ENCODE measurements at places on chromosomes 16 and 17. TPM values are rescaled to one million over a fixed set of nuclear protein-coding genes. Genes with fewer than 3 reads are reported as not detected.

The SCNN1B gene
- 0.14 TPM for total RNA-seq

The ST6GALNAC1 gene
- 3.2 TPM for total RNA-seq

The MYL4 gene
- 6,276 TPM for total RNA-seq

The CHST4 gene
- total RNA-seq, result not detected

The MILR1 gene
- 1.9 TPM for total RNA-seq

The IGF2BP1 gene
- not detected for total RNA-seq

The TMEM92 gene
- not detected for total RNA-seq

The EPX gene
- total RNA-seq, result not detected

The DNAH3 gene
- 0.68 TPM for total RNA-seq

The CHST5 gene
- total RNA-seq, result 0.15 TPM

The BICDL2 gene
- total RNA-seq, result not detected

The IKZF3 gene
- total RNA-seq, result 0.28 TPM

The GSG1L gene
- total RNA-seq, result 29.5 TPM

The HP gene
- total RNA-seq, result 42.4 TPM

The USP22 gene
- total RNA-seq, result 165 TPM

The PCGF2 gene
- total RNA-seq, result 29.9 TPM

The SOX15 gene
- total RNA-seq, result 5.8 TPM

The MMP15 gene
- total RNA-seq, result 68.6 TPM

The TLE7 gene
- total RNA-seq, result not detected

The GUCY2D gene
- 0.23 TPM for total RNA-seq

The ZNF19 gene
- 3.3 TPM for total RNA-seq

The DPEP1 gene
- total RNA-seq, result not detected

The IL34 gene
- 0.95 TPM for total RNA-seq

The DYNLL2 gene
- total RNA-seq, result 58.1 TPM

The C17orf50 gene
- not detected for total RNA-seq

The ENPP7 gene
- total RNA-seq, result not detected

The VMO1 gene
- total RNA-seq, result 1.6 TPM

The GPR142 gene
- not detected for total RNA-seq

The TMIGD1 gene
- not detected for total RNA-seq

The ADAD2 gene
- not detected for total RNA-seq

The CCL8 gene
- total RNA-seq, result 0.17 TPM

The WFDC1 gene
- total RNA-seq, result 1.6 TPM

The ZNF750 gene
- not detected for total RNA-seq

The MYH13 gene
- total RNA-seq, result not detected

The SSTR5 gene
- total RNA-seq, result 7.7 TPM

The G6PC1 gene
- not detected for total RNA-seq

The TNFRSF13B gene
- total RNA-seq, result not detected

The CDH8 gene
- total RNA-seq, result not detected

The WSCD1 gene
- 8.0 TPM for total RNA-seq

The KRT20 gene
- not detected for total RNA-seq

The PYDC1 gene
- total RNA-seq, result not detected

The CLEC18B gene
- total RNA-seq, result 0.31 TPM

The FOXO3B gene
- total RNA-seq, result 2.0 TPM

The TBC1D3 gene
- total RNA-seq, result not detected

The ITGAD gene
- not detected for total RNA-seq

The SGCA gene
- 150 TPM for total RNA-seq

The ERN1 gene
- 9.2 TPM for total RNA-seq

The GNAO1 gene
- 118 TPM for total RNA-seq
